OCI-LY7 (cell line): ENCODE measurements at places on chromosomes 2 and 18. TPM values are rescaled to one million over a fixed set of nuclear protein-coding genes. Genes with fewer than 3 reads are reported as not detected.

Gene SPC25
- 50.3 and 53.1 TPM in 2 replicates for total RNA-seq

Gene MRPL53
- total RNA-seq: 90.0 and 102 TPM in 2 replicates

Gene SDC1
- 0.10 TPM in 1 of 2 replicates, not detected in the other for total RNA-seq

Gene OTOF
- not detected in 2 replicates for total RNA-seq

Gene CFC1
- total RNA-seq: not detected in 2 replicates

Gene BCL2L11
- total RNA-seq: 20.3 and 21.2 TPM in 2 replicates

Gene CCBE1
- 0.70 and 0.85 TPM in 2 replicates for total RNA-seq

Gene ALLC
- total RNA-seq: not detected in 2 replicates

Gene COL4A3
- 7.2 and 10.9 TPM in 2 replicates for total RNA-seq

Gene CDK15
- total RNA-seq: not detected in 2 replicates

Gene RGPD8
- 0.22 TPM in 1 of 2 replicates, not detected in the other for total RNA-seq

Gene GRHL1
- total RNA-seq: 1.2 and 2.5 TPM in 2 replicates

Gene CCDC141
- total RNA-seq: 0.07 and 0.32 TPM in 2 replicates

Gene UCN
- total RNA-seq: 7.2 and 8.5 TPM in 2 replicates

Gene REG3A
- total RNA-seq: not detected in 2 replicates

Gene R3HDM1
- total RNA-seq: 111 and 122 TPM in 2 replicates

Gene TNFAIP6
- not detected in 2 replicates for total RNA-seq

Gene EMILIN1
- 1.6 and 2.2 TPM in 2 replicates for total RNA-seq

Gene MROH2A
- not detected in 2 replicates for total RNA-seq

Gene KCNG3
- total RNA-seq: 0.08 and 0.17 TPM in 2 replicates

Gene SERPINB10
- not detected in 2 replicates for total RNA-seq
